SJCRH30 (cell line): ENCODE measurements at places on chromosomes 5 and 9. TPM values are rescaled to one million over a fixed set of nuclear protein-coding genes. Genes with fewer than 3 reads are reported as not detected.

RLN2 gene
- total RNA-seq, result not detected in 2 replicates

DNA sequence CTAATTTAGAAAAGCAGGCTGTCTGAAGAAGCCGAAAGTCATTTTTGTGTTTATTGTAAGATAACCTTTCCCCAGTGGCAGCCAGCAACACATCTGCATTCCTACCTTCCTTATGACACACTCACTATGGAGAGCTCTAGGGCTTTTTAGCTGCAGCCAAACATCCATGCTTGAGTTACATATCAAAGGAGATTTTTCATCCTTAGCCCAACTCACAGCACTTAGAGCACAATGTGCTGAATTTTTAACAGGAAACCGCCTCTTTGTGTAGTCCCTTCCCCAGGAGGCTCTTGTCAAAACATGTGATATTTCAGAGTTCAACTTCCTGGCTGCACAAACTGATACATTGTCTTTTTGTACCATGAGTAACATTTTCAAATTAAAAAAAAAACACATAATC lies 379.2 kb downstream of the CTNND2 start:
- H3K27me3 ChIP-seq, result no peaks in the 10 kb centered on the region
- no peak for DNase-seq
- no peaks in the 10 kb centered on the region for H3K4me1 ChIP-seq
- no peak overlapping the region for H3K27ac ChIP-seq

DNA sequence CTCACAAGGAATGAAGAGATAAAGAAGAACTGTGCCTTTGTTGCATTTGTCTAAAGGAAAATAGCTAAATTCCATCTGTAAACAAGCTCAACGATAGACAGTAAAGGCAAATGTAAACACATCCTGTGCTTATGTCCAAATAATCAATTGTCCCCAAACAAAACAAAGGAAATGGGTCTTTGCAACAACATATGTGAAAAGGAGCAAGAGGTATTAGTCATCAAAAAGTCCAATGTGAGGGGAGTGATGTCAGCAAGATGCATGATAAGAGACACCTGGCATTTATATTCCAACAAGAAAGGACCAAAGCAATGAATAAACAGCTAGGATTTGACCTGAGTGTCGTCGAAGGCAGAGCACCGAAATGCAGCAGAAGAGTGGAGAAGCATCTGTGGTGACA lies 209.1 kb downstream of the ASTN2 start:
- H3K27me3 ChIP-seq, result no peaks in the 10 kb centered on the region
- H3K36me3 ChIP-seq, result no peaks in the 10 kb centered on the region
- no peak overlapping the region for H3K4me3 ChIP-seq
- DNase-seq, result no peak

- no peak for DNase-seq
- no peak overlapping the region for H3K27ac ChIP-seq
- H3K4me1 ChIP-seq, result no peaks in the 10 kb centered on the region
- H3K4me3 ChIP-seq, result no peak overlapping the region
- H3K27me3 ChIP-seq, result no peaks in the 10 kb centered on the region
- no peaks in the 10 kb centered on the region for H3K36me3 ChIP-seq
These were observed 106.5 kb upstream of the PARP8 start for GRCh38 chr5:50559955-50560354.

DNA sequence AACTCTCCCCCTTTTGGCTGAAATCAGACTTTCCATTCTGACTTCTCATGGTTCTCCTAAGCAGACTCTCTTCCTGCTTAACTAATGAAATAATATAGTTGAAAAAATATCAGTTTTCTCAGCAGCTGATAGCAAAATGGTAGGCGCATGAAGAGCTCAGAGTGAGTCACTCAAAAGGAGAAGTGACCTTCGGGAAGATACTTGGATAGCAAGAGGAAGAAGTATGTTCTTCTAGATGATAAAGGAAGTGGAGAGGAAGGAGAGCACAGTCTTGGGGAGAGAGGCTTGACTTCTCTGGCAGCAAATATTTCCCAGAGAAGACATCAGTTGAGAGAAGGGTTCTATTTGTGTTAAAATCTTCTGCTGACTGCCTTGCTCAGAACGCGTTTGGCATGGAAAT lies 101.5 kb downstream of the TAF11L14 start:
- no peak for DNase-seq
- H3K27ac ChIP-seq, result no peak overlapping the region
- no peaks in the 10 kb centered on the region for H3K4me1 ChIP-seq
- no peaks in the 10 kb centered on the region for H3K36me3 ChIP-seq

ERMP1 gene
- 8.8 and 10.4 TPM in 2 replicates for total RNA-seq

GRCh38 chr5:134906811-134907210 lies 1.9 kb downstream of the PCBD2 start:
- H3K4me3 ChIP-seq, result no peak overlapping the region
- H3K27ac ChIP-seq, result no peak overlapping the region
- H3K27me3 ChIP-seq, result no peaks in the 10 kb centered on the region
- H3K4me1 ChIP-seq, result no peaks in the 10 kb centered on the region
- DNase-seq, result no peak
